ENCODE measurements at places on chromosomes 4 and X.

- DNase-seq, result no peak
Measured at GRCh38 chr4:152348670-152349069, 187.2 kb downstream of the FBXW7 start.

GRCh38 chrX:152926923-152927322 lies 29.1 kb downstream of the ZNF185 start:
- no peak for DNase-seq

- DNase-seq, result no peak
Measured at GRCh38 chr4:171265190-171265818, 547.9 kb upstream of the GALNTL6 start.

DNA sequence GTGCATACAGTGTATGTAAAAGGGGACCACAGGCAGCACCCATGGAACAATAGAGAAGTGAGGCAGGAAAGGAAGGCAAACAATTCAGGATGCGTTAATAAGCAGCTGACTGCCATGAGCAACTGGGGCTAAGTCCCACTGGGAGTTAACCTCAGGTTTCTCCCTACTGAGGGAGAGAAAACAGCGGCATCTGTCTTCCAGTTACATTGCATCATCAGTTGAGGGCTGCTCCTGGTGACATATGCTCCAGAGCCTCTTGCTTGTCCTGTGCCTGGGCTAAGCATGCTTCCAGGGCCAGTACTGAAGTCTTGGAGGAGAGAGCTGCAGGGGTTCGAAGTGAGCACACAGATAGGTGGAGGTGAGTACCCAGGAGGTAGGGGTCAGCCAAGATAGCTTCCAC lies 24.3 kb downstream of the RAI2 start:
- DNase-seq, result no peak

DNA sequence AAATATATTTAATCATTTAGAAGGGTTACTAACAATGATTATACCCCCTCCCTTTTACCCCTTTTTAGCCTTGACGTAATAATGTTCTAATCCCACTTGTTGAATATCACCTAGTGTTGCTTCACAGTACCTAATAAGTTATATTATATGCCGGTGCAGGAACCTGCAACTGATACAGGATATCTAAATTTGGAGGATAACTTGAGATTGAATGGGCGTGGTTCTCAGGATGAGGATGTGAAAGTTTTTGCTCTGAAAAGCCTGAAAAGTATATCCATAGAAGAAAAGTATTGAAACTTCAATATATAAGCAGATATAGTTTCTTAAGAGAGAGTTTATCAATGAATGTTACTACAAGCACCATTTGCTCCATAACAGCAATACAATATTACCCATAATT lies 59.8 kb downstream of the ZNF711 start:
- no peak for DNase-seq

- no peak for DNase-seq
Measured at GRCh38 chr4:152935143-152935542, 980 bp upstream of the FHDC1 start.

GRCh38 chr4:77196866-77197265 lies 39.9 kb downstream of the CCNG2 start:
- no peak for DNase-seq

DNA sequence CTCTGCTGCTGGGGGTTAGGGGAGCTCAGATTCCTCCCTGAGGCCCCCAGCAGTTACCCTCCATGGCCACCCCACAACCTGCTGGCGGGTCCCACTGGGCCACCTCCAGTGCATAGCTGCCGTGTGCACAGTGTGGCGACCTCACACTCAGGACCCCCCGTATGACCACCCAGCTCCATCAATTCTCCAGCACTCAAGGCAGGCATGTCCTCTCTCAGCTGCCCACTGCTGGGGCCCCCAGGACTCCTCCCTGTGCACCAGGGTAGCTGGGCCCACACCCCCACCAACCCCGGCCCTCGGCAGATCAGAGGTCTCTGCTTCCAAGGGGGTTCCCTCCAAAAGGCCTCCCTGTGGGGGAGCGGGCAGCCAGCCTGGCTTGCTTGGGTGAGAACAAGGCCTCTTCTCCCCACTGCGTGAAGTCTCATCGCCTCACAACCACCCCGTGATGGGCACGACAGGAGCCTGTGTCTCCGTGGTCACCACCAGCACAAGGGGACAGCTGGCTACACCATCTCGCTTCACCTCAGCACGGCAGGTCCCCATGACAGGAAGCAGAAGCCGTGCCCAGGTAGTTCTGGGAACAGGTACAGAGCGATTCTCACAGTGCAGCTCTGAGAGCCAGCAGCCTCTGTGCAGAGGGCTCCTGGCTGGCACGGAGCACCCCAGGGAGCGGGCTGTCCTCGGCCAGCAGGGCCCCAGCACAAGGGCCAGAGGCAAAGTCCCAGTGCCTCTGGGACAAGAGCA lies 4.6 kb upstream of the HAUS3 start:
- DNase-seq, result no peak

DNA sequence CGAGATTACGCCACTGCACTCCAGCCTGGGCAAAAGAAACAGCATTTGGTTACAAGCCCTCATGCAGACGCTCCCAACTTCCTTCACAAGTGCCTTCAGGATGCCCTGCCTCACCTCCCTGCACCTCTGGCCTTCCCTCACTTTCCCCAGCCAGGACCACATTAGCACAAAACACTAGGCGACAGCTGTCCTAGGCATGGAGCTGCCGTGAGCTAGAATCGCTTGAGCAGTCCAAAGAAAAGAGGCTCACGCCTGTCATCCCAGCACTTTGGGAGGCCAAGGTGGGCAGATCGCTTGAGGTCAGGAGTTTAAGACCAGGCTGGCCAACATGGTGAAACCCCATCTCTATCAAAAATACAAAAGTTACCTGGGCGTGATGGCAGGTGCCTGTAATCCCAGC lies 15.8 kb downstream of the RNF212 start:
- no peak for DNase-seq

GRCh38 chr4:112775801-112776200 lies 138.9 kb downstream of the LARP7 start:
- DNase-seq, result no peak

- DNase-seq, result no peak
Measured at GRCh38 chrX:9757366-9757765, 8.3 kb downstream of the GPR143 start.

DNA sequence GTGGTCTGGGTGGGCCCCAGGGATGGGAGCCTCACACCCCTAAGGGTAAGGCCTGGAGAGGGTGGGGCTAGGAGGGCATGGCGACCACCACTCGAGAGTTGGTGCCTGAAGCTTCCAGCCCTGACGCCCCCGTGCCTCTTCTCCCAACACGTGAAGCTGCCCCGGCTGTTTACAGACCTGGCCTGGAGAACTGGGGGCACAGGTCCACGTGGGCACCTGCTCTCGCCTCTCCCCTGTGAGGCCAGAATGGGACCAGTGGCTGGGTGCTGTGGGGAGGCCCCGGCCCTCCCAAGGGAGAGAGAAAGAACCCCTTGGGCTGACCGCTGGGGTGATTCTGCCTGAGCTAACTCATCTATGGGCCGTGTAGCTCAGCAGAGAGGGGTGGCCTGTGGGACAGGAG lies 15.5 kb downstream of the NAT8L start:
- no peak for DNase-seq

DNA sequence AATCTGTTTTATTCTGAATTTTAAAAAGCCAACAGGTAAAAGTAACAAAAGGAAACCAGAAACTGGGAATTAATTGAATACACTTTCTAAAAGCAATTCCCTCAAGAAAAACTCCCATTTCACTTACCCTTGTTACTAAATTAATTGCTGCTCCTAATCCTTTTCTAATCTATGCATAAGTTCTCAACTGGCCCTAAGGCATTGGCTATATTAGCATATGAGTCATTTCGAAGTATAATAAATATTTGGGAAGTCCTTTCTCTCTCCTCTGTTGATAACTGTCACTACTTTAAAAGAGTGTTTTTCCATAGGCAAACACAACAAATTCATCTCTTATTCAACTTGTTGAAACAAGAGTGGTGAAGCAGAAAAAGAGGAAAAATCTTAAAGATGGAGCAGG lies 486.5 kb upstream of the HTR2C start:
- no peak for DNase-seq

DNA sequence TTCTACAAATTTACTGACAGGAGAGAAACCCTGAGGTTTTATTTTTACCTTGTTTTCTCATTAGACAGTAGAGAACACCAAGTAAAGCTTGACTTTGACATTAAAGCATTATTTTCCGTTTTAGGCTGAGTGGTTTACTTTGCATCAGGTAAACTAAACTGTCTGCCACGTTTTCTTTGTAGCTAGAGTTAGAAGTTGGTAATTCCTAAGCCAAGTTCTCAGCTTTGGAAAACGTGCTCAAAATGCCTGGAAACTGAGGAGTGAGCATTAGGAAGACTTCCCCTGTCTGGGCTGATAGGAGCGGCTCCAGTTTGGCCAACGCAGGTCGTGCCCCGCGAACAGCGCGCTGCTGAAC lies 819 bp downstream of the PDLIM3 start:
- no peak for DNase-seq

DNA sequence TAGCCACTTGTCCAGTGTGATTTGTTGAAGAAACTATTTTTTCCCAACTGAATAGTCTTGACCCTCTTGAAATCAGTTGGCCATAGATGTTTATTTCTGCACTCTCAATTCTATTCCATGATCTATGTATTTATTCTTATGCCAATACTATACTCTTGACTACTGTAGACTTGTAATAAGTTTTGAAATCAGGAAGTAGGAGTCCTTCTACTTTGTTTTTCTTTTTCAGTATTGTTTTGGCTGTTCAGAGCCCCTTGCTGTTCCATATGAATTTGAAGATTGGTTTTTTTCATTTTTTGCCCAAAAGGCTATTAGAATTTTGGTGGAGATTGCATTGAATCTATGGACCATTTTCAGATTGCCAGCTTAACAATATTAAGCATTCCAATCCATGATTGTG lies 10.2 kb downstream of the SAP30 start:
- no peak for DNase-seq

DNA sequence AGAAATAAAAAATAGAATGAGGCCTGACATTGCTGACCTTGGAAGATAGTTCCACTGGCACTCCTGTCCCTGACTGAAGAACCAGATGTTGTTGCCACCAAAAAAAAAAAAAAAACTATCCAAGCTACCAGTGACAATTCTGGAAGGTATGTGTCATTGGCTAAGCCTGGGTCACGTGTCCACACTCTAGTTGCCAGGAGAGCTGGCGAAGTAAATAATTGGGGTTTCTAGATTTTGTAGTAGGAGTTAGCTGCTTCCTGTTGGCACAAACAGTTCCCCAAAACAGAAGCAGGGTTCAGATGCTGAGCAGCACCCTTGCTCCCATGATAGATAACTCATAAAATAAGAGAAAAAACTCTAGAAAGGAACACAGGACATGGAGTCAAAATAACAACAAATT lies 20.5 kb downstream of the MND1 start:
- no peak for DNase-seq

DNA sequence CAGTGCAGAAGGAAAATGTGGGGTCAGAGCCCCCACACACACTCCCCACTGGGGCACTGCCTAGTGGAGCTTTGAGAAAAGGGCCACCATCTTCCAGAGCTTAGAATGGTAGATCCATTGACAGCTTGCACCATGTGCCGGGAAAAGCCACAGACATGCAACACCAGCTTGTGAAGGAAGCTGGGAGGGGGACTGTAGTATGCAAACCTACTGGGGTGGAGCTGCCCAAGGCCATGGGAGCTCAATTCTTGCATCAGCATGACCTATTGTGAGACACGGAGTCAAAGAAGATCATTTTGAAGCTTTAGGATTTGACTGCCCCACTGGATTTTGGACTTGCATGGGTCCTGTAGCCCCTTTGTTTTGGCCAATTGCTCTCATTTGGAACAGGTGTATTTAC lies 142.8 kb upstream of the ARHGEF9 start:
- DNase-seq, result no peak

- DNase-seq, result no peak
Measured at GRCh38 chrX:3268829-3269228, 77.6 kb downstream of the MXRA5 start.

All from stimulated activated CD8-positive, alpha-beta memory T cell treated with anti-CD3 and anti-CD28 coated beads, Interleukin-4, amount 100 ng/mL, for 4 hours (primary cell).